Upper lobe of left lung (tissue), 6 donors: ENCODE measurements at places on chromosomes 1 and 21. TPM values are rescaled to one million over a fixed set of nuclear protein-coding genes. Genes with fewer than 3 reads are reported as not detected.

GRCh38 chr1:16205891-16206546 lies 6.4 kb downstream of the ARHGEF19 start:
- no peak for DNase-seq

GRCh38 chr1:232554409-232554808 lies 75.5 kb downstream of the SIPA1L2 start:
- DNase-seq: no peak

- DNase-seq: no peak
Observed at GRCh38 chr1:181506563-181507353, 23.4 kb downstream of the CACNA1E start.

Gene CLCA4
- total RNA-seq: not detected

DNA sequence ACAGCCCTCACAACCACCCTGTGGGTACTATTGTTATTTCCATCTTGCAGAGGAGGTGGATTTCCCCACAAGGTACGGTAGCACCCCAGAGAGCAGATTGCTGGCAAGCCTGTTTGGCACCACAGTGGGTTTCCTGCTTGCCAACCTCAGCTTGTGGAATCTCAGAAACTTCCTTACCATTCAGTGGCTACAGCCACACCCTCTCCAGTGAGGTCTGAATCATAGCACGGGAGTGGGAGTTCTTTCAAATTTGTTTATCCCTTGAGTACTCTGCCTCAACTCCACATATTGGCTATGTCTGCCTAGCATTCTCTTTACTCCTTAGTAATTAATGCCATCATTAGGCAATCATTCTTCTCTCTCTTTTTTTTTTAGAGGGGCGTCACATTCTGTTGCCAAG lies 162.1 kb downstream of the PTPRU start:
- DNase-seq: no peak

- DNase-seq: no peak
Observed at GRCh38 chr21:22363504-22363903, 1365.3 kb downstream of the NCAM2 start.

- no peak for DNase-seq
Observed at GRCh38 chr1:109389638-109390341, 7.9 kb downstream of the SORT1 start.

- DNase-seq: no peak
Observed at GRCh38 chr1:185483664-185484450, 166.8 kb upstream of the IVNS1ABP start.

GRCh38 chr21:37753122-37753599 lies 163.1 kb downstream of the KCNJ6 start:
- DNase-seq: no peak

- no peak for DNase-seq
Observed at GRCh38 chr21:31502537-31503143, 156.9 kb upstream of the SOD1 start.

DNA sequence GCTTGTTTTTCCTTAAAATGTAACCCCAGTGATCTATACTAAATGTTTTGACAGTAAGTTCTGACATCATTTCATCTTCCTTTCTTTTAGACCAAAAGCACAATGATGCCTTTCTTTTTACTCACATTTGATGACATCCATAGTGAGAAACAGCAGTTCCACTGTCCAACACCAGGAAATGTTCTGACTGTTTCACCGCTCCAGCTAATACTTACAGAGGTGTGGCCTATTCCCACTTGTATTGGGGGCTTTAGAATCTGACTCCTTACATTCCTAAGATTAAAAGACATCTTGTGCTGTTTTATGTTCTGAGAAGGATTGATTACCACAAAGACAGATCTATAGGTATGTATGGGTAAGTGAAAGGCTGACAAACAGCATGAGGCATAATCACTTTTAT lies 1018.2 kb upstream of the PRMT6 start:
- no peak for DNase-seq

GRCh38 chr1:22053861-22054770 lies 1.6 kb downstream of the CDC42 start:
- DNase-seq: no peak

DNA sequence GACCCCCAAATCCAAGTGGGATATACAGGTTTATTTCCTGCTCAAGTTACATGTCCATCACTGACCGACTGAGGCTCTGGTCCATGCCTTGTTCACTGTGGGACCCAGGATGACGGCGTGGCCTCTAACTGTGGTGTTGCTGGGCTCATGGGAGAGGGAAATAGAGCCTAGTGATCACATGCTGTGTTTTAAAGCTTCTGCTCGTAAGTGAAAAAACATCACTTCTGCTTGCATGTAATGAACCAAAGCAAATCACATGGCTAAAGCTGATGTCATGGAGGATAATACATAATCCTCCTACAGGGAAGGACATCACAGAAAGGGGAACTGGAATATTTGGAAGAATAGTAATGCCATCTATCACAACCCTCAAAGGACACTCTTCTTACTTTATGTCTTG lies 107.6 kb downstream of the FASLG start:
- DNase-seq: no peak

Gene TMIGD3
- total RNA-seq: 4.3 TPM

- DNase-seq: no peak
Observed at GRCh38 chr1:243447347-243447746, 191.5 kb downstream of the SDCCAG8 start.

DNA sequence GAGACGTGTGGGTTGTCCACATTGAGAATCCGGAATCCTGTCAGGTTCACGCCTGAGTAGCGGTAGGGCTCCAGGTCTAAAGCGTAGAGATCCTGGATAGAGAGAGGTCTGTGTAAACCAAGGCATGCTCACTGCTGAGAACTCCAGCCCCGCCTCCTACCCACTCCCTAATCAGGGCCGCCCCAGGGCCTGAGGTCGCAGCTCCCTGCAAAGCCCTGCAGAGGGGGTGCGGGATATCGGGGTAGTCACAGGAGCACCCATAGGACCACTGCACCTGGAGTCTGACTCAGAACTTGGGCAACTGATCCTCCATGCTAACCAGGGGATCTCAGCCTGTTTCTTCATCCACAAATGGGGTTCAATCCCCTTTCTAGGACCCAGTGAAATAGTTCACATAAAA lies 174.4 kb downstream of the GRIK3 start:
- no peak for DNase-seq

DNA sequence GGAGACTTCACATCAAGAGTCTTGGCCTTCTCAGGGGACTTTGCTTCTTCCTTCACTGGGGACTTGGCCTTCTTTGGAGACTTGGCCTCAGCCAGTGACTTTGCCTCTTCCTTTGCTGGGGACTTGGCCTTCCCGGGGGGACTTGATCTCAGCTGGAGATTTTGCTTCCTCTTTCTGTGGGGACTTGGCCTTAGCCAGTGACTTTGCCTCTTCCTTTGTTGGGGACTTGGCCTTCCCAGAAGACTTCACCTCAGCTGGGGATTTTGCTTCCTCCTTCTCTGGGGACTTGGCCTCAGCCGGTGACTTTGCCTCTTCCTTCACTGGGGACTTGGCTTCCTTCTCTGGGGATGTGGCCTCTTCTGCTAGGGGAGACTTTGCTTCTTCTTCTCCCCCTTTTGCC lies 13.5 kb upstream of the CD2 start:
- no peak for DNase-seq

Gene PKP1
- 1.0 TPM for total RNA-seq

Gene SH2D1B
- 0.61 TPM for total RNA-seq

Gene SPATC1L
- 22.0 TPM for total RNA-seq

DNA sequence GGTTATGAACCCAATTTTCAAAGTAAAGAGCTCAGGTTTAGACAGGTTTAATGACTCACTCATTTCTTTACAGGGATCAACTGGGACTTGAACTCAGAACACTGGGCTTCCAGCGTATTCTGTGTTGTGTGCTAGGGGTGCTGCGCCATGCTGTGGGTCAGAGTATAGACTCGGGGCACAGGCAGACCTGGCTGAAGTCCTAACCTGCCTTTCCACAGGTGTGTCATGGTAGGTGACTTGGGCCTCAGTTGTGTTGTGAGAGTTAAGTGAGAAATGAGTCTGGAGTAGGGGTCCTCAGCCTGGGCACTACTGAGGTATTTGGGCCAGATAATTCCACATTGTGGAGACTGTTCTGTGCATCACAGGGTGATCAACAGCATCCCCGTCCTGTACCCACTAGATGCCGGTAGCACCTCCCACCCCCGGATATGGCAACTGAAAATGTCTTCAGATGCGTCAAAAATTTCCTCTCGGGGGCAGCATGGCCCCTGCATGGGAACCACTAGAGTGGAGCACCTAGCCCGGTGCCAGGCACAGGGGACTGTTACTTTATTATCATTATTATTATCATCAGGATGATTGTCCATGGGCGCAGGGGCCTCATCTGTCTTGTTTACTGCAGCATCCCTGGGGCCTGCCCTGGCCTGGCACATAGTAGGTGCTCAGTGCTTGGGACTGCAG lies 575.5 kb downstream of the PTPRU start:
- peak; percentile 13 for DNase-seq

DNA sequence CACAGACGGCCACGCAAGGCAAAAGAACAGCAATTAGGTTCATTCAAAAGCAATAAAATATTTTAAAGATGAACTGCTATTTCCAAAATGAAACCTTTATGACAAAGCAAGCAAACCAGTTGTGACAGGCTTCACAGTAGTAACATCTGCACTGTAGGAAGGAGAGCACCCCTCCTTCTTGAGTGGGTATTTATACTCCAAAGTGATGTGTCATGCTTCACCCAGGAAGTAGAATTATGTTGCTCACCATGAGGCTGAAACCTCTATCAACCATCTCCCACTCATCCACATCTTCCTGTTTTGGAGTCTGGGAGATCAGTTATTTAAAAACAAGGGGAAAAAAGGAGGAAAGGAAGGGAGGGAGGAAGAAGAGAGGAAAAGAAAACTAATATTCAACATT lies 885 bp downstream of the OR2T10 start:
- DNase-seq: no peak

DNA sequence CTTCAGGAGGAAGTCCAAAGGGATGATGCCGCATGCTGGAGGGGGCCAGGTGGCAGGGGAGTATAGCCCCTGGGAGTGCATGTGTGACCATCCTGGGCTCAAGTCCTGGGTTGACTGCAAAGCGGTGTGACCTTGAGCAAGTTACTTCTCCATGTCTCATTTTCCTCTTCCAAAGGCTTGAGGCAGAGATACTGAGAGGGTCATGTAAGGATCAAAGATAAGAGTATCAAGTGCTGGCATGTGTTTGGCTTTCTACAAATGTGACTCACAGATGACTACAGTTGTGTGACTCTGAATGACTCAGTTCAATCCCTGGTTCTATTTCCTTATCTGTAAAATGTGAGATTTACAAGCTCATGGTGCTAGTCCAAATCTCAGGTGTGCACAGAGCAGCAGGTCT lies 26.1 kb downstream of the PROK1 start:
- no peak for DNase-seq
